ENCODE measurements at places on chromosomes 12 and 14. TPM values are rescaled to one million over a fixed set of nuclear protein-coding genes. Genes with fewer than 3 reads are reported as not detected.

The NXPH4 gene
- 1.9 TPM for total RNA-seq

The IFNG gene
- total RNA-seq, result not detected

The CEP83 gene
- 8.4 TPM for total RNA-seq

The PXN gene
- 34.9 TPM for total RNA-seq

The RASSF8 gene
- total RNA-seq, result 15.6 TPM

The IL22 gene
- total RNA-seq, result not detected

The GYS2 gene
- not detected for total RNA-seq

The ANO4 gene
- total RNA-seq, result 0.43 TPM

The ABCC9 gene
- 0.64 TPM for total RNA-seq

The AICDA gene
- total RNA-seq, result 0.48 TPM

The SLC17A8 gene
- total RNA-seq, result not detected

The TAS2R14 gene
- total RNA-seq, result 0.96 TPM

The ACOT6 gene
- 0.43 TPM for total RNA-seq

All from tracheal epithelial cell (primary cell).